Stimulated activated CD4-positive, alpha-beta T cell treated with anti-CD3 and anti-CD28 coated beads, TNF-alpha, amount 100 ng/mL, for 1 hour (primary cell): ENCODE measurements at places on chromosomes 1 and 21.

GRCh38 chr1:226185141-226186036, 1.2 kb downstream of the ACBD3 start:
- DNase-seq: no peak

DNA sequence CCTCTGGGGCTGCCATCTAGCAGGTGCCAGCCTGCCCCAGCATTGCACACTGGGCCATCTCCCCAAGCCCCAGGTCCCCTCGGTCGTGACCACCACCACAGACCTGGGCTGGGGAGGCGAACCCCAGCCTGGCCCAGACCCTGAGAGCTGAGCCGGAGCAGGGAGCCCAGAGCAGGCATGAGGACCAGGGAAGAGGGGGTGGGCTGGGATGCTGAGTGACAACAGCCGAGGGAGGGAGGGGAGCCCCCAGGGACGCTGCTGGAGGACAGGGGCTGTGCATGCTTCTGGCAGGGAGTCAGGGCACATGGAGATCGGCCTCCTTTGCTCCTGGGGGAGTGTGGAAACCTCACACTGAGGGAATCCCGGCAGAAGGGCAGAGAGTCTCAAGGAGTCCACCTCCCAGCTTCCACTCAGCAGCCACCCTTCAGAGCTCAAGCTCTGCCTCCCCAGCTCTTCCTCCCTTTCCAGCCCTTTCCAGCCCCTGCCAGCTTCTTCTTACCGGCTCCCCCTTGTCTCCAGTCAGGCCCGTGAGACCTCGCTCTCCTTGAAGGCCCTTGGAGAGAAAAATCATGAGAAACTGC, 23.7 kb upstream of the PEF1 start:
- DNase-seq: no peak

DNA sequence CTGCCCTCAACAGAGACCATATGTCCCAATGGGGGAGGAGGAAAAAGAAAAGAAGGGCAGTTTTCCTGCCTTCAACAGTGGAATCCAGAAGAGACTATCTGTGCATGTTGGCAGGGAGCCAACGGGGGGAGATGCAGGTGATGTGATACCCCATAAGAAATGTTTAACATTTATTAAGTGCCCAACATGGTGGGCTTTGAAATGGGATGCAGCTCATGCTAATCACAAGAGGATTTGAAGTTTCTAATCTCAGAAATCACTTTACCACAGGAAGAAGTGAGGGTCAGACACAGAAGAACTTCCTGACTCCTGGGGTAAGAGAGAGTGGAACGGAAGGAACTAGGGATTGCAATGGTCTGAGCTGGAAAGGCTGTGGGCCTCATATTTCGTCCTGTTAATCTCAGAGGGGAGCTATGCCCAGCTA, 16.2 kb downstream of the CSRP1 start:
- DNase-seq: no peak

- DNase-seq: no peak
Measured at GRCh38 chr1:93591676-93592550, 89.7 kb downstream of the BCAR3 start.

DNA sequence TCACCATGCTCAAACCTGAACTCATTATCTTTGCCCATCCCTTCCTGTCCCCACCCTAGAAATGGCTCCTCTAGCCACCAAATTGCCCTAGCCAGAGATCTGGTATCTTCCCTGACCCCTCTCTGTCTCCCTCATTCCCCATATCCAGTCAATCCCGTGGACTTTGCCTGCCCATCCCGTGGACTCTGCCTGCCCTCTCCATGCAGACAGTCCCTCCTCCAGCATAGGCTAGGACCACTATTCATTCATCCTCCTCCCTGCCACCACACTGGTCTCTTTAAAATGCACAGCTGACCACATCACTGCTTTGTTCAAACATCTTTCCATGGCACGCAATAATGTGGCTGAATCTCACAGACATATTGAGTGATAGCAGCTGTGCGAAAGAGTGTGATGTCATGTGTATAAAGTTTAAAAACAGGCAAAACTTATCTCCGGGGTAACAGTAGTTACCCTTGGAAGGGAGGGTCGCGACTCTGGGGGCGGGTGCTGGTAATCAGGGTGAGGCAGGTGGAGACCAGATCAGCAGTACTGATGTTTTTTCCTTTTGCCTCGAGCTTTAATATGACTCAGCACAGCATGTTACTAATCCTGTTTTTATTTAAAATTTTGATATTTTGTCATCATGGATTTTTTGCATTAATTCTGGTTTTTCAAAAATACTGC, 4.8 kb upstream of the SLC2A1 start:
- no peak for DNase-seq

- DNase-seq: no peak
Measured at GRCh38 chr1:198811449-198811848, 172.6 kb downstream of the PTPRC start.

DNA sequence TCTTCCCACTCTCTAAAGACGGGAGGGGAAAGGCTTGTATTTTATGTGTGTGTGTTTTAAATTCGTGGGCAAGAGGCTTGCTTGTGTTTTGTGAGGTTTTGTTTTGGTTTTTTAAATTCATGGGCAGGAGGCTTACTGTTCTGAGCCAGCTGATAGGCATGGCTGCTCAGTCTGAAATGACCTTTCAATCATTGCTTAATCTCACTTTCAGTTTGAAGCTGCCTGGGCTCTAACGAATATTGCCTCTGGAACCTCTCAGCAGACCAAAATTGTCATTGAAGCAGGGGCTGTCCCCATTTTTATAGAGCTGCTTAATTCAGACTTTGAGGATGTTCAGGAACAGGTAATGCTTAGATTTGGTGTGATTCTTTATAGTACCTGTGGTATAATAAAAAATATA, 20.3 kb upstream of the TXLNA start:
- DNase-seq: no peak

DNA sequence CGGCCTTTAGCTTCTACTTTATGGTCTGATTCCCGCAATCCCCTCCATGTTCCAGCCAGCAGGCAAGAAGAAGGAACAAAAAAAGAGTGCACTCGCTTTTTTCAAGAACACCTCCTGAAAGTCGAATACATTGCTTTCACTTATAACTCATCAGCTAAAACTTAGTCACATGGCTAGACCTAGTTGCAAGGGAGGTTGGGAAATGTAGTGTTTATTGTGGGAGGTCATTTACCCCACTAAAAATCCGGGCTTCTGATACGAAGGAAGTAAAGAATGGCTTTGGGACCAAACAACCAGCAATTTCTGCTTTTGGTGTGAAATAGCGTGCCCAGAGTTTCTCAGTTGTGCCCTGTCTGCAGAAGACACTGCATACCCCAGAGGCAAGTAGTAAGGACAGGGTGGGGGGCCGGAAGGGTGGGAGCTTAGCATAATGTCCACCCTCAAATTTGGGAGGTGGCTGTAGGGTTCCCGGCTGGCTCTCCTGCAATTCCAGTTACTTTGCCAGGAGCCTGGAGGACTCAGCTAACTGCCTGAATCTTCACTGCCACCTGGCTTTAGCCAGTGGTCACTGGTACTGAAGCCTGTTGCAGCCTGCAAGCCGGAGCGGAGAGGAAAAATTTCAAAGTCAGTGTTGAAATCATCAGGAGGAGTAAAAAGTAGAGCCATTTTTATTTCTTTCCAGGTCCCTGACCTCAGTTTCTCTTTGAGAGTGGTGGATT, 57.7 kb upstream of the F3 start:
- DNase-seq: no peak

- DNase-seq: no peak
Measured at GRCh38 chr1:213466541-213466940, 415.5 kb downstream of the RPS6KC1 start.

- no peak for DNase-seq
Measured at GRCh38 chr1:32151319-32151787, 28.1 kb upstream of the TXLNA start.

GRCh38 chr1:99728494-99729235, 37.8 kb downstream of the FRRS1 start:
- DNase-seq: no peak

- DNase-seq: no peak
Measured at GRCh38 chr1:7252411-7253117, 467.3 kb downstream of the CAMTA1 start.

GRCh38 chr21:39125752-39126485, 57.3 kb downstream of the PSMG1 start:
- DNase-seq: no peak

GRCh38 chr1:25182629-25183028, 49.7 kb downstream of the SYF2 start:
- DNase-seq: no peak

GRCh38 chr21:37869661-37870060, 46.6 kb downstream of the KCNJ6 start:
- no peak for DNase-seq

DNA sequence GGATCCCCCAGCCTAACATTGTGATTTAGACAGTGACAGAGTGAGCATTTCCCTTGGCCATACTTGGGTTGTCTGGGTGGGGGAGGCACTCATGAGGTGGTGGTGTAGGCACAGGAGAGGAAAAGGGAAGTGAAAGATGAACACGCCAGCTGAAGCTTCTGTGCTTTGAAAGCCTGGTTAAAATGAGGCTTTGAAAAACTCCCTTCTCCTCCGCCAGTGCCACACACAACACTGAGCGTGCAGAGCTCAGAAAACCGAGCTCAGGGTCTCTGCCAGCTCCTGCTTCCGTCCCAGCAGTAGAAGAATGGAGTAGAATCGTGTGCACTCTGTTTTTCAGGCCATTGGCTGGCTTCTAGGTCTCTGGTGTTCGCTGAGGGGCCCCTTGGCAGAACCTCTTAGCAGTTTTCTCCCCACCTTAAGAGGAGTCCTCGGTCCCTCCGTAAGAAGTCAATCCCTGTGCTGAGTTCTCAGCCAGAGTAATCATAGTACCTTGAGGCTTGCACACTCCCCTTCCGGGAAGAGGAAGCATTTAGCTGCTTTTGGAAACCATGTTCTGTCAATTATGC, 12.9 kb downstream of the PLEKHM2 start:
- DNase-seq: no peak

DNA sequence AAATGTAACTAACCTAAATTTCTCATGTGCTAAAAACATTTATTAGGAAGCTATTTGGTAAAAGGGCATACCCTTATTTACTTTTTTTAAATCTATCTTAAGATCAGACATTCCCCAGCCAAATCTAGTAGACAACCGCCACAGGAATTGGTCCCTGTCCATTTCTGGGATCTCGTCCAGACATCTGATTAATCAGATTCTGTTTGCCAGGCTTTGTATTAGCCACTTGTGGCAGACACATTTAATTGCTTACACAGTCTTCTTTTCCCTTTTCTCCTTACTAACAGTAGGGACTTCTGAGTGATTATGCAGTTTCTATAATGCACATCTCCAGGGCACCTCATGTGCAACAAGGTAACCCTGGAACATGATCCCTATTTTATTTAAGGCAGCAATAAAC, 449.0 kb upstream of the RGS18 start:
- DNase-seq: no peak

DNA sequence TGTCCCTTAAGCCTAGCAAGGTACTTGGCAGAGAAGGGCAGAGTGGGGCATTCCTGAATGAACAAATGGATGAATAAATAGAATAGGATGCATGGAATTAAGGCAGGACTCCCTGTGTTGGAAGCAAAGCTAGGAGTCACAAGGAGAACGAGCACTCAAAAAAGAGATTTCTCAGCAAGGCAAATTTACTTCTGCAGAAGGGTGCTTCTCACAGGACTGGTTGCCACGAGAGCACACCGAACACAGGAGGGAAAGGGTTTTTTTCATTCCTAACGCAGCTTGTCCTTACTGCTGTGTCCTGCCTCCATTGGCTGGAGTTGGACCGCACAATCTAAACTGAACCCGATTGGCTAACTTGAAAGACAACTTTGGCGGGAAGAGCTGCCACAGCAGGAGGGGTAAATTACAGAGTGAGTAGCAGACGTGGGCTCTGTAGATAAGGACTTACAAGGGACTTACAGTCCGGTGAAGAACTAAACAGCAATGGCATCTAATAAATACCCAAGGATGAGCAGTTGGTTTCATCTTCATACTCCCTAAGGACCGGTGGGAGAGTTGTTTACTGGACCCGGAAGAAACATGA, 52.4 kb downstream of the KIF26B start:
- no peak for DNase-seq

DNA sequence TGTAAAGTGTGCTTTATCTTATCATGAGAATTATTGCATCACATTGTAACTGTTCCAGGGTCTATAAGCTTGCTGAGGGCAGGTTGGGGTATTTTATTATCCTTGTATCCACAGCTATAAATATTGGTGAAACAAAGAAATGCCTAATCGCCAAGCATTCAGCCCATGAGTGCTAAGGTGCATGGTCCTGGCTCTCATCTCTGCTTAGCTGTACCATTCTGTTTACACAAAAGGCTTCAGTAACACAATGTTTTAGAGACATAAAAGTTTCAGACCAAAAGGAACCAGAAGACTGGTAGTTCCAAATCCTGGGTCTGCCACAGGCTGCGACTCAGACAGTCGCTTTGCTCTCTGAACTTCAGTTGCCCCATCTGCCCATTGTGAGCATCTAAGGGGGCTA, 99.6 kb upstream of the C8B start:
- DNase-seq: no peak

- no peak for DNase-seq
Measured at GRCh38 chr1:102466487-102466886, 469.8 kb upstream of the OLFM3 start.

DNA sequence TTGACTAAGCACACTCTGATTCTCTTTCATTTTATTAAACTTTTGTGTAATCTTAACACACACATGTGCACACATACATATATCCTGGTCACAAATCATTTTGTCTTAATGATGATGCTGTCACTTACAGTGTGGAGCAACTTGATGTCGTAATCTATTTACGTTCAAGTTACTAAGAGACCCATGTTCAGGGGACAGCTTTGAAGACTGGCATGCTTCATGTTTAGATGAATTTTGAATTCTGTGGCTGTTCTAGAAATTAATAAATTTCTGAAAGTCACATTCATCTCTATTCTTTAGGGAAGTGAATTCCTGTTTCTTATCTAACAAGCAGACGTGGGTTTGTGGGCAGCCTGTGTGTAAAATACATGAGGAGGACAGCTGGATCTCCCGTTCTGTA, 1637.8 kb downstream of the PLA2G4A start:
- no peak for DNase-seq

DNA sequence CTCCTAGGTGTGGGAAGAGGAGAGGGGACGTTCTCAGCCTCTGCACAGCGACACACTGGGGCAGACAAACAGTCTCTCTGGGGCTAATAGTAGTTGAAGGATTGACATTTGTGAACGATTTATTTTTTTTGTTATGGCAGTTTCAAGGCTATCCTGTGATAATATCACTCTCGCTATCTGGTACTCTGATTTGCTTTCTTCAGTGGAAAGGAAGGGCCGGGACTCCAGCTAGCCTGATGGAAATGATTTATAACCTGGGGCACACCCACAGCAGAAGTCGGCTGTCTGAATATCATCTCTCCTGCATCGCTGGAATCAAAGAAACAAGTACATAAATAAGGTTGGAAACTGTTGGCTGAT, 122.7 kb downstream of the KCNN3 start:
- no peak for DNase-seq

GRCh38 chr1:40847023-40847745, 15.0 kb downstream of the CITED4 start:
- DNase-seq: no peak

DNA sequence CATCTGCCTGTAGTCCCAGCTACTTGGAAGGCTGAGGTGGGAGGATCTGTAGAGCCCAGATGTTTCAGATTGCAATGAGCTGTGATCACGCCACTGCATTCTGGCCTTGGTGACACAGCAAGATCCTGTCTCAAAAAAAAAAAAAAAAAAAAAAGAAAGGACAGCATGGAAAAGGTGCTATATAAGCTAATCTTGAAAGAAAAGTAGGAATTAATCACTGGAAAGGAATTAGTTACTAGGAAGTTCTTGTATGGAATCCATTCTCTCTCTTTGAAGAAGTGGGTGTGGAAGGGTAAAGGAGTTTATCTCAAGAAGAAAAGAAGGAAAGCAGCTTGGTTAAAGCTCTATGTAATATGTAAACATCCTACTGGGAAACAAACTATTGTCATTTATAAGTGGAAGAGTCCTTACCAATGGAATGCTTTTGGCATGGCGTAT, 339.2 kb downstream of the DPYD start:
- DNase-seq: no peak

- no peak for DNase-seq
Measured at GRCh38 chr1:209624558-209625549, 27.4 kb downstream of the LAMB3 start.
